OCI-M1 (cell line): ENCODE measurements at places on chromosomes 1 and 21.

DNA sequence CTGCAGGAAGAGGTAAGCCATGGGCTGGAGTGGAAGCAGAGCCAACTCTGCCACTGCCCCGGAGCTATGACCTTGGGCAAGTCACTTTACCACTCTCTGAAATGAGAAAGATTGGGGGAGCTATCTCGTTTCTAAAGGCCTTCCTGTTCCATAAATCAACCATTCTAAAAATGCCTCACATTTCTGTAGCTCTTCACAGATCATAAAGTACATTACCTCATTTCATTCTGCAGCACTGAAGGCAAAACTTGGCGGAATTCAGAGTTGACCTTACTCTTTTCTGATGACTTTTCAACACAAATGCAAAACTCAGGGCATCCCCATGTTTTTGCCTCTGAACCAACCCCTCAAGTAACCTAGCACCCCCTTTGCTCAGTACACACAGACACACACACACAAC, 404.0 kb upstream of the NFIA start:
- DNase-seq = no peak

DNA sequence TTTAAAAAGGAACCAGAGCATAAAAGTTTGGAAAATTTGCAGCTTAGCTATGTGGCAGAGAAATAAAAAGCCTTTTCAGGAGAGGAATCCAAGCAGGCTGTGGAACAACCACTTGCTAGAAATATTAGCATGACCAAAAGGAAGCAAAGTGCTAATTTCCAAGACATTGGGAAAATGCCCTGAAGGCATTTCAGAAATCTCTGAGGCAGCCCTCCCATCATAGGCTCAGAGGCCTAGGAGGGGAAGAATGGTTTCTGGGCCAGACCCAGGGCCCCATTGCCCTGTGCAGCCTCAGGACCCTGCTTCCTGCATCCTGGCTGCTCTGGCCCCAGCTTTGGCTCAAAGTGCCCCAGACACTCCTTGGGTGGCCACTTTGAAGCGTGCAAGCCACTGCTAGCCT, 56.8 kb downstream of the TENT5C start:
- DNase-seq = no peak

GRCh38 chr1:228147151-228147693, 2.5 kb upstream of the GJC2 start:
- DNase-seq = no peak

DNA sequence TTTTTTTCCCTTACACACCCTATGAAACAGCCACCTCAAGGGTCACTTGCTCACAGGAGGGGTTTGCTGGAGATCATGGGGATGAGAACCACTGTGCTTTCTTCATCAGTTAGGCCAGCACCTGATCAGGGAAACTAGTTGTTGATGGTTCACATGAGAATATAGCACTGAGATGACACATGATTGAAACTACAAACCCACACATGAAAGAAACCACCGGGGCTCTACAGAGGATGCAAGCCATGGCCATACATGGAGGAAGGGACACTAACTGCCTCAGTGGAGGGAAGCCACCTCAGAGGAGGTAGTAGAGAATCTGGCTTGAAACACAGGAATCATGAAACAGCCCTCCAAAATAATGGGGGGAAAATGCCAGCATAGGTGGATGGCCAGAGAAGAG, 63.2 kb downstream of the PRKAB2 start:
- no peak for DNase-seq

- DNase-seq = no peak
Measured at GRCh38 chr1:58745117-58745516, 38.7 kb downstream of the JUN start.

GRCh38 chr1:179742717-179743678, at the start of gene FAM163A:
Gene FAM163A, plus strand, starts transcription at chr1:179743291. Its CDS starts 69,807 bp downstream, at chr1:179813098.
- DNase-seq = no peak

DNA sequence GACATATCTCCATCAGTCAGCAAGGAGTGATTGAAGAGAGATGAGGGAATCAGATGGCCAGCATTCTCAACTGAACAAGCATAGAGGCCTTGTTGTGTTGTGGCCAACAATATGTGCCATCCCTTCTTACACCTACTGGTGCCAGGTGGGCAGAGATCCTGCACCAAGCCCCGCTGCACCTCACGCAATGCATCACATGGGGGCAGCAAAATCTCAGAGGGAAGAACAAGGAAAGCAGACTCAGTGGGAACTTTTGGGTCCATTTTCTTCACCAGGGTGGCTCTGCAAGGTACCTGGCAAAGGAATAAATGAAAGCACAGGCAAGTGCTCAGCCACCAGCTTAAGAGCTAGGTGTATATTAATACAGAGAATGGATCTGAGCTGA, 33.2 kb downstream of the HSD3B2 start:
- no peak for DNase-seq

- no peak for DNase-seq
Measured at GRCh38 chr1:54652168-54652567, 10.6 kb downstream of the MROH7 start.

DNA sequence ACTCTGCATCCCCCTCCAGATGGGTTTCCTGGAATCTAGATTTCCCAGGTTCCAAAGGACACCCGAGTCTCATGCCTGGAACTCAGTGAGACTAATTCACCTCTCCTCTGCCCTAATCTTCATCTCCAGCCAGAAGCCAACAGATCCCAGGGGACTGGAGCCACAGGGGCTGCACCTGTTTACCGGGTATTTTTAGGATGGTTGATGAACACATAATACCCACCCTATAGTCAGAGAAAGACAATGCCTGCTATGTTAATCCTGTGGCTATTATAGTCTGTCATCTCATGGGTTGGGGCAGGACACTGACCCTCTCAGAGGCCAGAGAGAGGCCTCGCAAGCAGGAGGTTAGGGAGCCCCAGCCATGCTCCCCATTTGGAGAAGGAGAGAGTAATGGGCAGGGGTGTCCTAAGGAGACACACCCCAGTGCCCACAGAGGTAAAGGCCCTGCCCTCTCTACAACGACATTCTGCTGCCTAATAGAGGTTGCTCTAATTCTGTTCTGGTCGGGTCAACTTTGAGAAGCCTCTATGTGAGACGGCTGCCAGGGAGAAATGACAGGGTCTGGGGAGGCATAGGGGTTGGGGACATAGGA, 1.0 kb upstream of the TNNI1 start:
- DNase-seq = no peak

DNA sequence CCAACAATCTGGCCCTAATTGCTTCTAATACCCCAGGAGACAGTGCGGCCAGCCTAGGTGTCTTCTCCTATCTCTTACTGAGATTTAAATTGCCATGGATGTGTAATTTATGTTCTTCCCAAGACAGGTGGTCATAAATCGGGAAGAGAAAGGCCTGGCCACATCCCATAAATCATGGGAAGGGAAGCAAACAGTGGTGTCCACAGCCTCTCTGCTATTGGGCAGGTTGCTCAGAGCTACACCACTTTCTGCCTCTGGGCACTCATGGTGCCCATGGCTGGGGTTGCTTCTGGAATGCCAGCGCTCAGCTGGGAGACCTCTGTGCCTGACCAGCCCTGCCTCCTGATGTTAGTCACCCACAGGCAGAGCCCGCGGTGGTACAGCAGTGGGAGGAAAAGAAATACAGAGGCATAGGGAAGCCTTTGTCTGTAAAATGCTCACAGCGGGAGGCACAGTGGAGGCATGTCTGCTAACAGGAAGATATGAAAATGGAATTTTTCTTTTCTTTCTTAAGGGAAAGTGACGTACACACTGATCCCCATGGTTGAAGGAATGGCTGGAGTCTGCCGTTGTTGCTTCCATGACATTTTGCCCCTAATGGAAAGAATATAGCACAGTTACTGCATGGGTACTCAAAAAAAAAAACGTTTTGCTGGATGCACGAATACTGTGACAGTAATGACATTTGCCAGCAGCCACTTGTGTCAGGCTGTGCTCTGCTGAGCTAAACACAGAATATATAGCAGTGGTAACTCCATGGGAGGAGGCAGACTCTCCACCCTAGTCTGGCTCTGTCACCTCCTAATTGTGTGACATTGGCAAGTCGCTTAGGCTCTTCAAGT, 21.9 kb downstream of the MTARC1 start:
- DNase-seq = no peak

DNA sequence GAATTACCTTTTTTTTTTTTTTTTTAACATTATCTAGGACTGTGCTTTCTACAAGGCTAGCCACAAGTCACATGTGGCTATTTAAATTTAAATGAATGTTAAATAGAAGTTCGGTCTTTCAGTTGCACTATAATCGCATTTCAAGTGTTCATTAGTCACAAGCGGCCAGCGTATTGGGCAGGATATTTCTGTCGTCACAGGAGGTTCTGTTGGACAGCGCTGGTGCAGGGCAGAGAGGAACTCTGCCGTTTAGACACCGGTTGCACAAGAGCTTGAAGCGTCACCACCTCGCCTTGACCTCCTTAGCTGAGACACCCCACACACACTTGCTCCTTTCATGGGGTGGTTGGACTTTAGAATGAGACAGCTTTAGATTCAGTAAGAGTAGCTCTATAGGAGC, 64.1 kb downstream of the BACE2 start:
- DNase-seq = no peak

GRCh38 chr21:29228306-29228705, 70.4 kb upstream of the BACH1 start:
- peak; percentile 79 for DNase-seq

DNA sequence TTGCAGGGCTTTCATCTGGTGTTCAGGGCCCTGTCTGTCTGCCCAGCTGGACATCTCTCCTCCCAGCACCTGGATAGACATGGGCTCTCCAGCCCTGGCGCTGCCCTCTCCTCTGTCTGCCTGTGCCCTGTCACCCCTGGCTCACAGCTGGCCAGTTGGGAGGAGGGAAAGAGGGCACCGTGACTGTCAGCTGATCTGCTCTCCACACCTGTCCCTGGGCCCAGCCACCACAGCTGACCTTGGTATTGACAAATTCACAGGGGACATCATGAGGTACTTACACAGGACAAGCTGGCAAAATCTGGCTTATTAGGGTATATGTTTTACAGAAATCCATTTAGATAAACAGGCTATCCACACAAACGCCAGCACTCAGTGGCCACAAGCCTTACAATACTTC, 8.3 kb downstream of the TNR start:
- DNase-seq = no peak

DNA sequence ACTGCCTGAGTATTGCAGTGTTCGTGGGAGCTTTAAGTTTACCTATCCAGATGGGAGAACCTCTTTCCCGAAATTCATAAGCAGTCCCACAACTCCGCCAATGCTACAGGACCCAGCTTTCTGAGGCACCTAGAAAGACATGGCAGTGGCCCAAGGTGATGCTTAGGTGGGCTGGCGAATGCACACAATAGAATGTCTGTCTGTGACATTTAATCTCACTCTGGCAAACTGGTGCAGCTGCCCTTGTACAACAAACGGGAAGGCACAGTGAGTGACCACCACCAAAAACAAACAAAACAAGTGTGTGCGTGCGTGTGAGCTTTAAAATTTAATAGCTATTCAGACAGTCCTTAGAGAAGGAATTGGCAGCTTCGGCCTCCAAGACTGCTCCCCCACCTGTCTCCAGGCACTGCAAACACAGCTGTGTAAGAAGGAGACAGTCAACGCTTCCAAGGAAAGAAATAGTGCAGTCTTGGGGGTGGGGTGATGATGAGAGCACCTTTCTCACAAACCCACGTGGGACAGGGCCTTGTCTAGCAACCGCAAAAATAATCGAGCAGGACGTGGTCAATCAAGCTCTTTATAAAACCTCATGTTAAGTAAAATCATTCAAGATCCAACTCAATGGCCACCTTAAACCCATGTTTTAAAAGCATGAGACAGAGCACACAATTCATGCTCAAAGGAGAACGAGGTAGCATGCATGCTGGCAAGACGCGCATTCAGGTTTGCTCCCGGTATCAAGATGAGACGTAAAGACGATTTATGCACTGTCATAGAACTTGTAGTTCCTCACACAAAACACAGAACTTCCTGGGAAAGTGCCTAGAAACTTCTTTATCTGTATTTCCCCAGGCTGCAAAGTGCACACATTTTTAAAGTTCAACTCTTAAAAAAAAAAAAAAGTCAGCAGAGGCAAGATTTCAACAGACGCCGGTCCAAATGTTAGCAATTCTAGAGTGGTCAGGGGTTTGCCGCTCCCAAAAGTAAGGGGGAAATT, 84.1 kb downstream of the TM2D1 start:
- peak; percentile 66 for DNase-seq

DNA sequence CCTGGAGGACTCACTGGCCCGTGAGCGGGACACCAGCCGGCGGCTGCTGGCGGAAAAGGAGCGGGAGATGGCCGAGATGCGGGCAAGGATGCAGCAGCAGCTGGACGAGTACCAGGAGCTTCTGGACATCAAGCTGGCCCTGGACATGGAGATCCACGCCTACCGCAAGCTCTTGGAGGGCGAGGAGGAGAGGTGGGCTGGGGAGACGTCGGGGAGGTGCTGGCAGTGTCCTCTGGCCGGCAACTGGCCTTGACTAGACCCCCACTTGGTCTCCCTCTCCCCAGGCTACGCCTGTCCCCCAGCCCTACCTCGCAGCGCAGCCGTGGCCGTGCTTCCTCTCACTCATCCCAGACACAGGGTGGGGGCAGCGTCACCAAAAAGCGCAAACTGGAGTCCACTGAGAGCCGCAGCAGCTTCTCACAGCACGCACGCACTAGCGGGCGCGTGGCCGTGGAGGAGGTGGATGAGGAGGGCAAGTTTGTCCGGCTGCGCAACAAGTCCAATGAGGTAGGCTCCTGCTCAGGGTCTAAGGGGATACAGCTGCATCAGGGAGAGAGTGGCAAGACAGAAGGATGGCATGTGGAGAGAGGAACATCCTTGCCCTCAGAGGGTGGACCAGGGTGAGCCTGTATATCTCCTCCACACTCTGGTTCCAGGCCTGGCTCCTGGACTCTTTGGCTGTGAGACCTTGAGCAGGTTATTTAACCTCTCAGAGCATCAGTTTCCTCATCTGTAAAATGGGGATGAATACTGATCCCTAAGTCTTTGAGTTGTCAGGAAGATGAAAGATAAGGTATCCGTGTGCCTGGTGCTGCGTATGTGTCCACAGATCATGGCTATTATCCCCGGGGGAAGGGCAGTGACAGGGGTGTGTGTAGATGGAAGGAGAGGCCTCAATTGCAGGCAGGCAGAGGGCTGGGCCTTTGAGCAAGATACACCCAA, 17.2 kb upstream of the SEMA4A start:
- no peak for DNase-seq

GRCh38 chr1:204617256-204618147, 68.0 kb downstream of the LRRN2 start:
- DNase-seq = no peak

- DNase-seq = no peak
Measured at GRCh38 chr1:164803366-164803765, 244.4 kb downstream of the PBX1 start.

DNA sequence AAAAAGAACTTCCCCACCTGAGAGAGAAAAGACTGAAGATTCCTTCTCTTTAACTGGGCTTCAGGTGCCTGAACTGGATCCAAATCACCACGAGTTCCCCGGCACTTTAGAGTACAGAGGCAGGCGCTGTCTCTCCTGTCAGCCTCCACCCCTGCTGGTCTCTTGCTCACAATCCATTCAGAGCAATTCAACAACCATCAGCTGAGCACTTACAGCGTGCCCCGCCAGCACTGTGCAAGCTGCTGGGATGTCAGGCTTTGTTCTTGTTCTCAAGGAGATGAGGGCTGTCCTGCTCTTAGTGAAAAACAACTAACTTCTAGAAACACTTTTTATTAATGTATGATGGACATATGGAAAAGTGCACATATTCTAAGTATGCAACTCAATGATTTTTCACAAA, 68.7 kb upstream of the VAMP3 start:
- no peak for DNase-seq

GRCh38 chr1:78586572-78586971, 33.7 kb upstream of the IFI44L start:
- no peak for DNase-seq
